ENCODE measurements at places on chromosomes 1 and 21.
A peak's percentile ranks its signal among the peaks of the same experiment; 100 is the strongest.

DNA sequence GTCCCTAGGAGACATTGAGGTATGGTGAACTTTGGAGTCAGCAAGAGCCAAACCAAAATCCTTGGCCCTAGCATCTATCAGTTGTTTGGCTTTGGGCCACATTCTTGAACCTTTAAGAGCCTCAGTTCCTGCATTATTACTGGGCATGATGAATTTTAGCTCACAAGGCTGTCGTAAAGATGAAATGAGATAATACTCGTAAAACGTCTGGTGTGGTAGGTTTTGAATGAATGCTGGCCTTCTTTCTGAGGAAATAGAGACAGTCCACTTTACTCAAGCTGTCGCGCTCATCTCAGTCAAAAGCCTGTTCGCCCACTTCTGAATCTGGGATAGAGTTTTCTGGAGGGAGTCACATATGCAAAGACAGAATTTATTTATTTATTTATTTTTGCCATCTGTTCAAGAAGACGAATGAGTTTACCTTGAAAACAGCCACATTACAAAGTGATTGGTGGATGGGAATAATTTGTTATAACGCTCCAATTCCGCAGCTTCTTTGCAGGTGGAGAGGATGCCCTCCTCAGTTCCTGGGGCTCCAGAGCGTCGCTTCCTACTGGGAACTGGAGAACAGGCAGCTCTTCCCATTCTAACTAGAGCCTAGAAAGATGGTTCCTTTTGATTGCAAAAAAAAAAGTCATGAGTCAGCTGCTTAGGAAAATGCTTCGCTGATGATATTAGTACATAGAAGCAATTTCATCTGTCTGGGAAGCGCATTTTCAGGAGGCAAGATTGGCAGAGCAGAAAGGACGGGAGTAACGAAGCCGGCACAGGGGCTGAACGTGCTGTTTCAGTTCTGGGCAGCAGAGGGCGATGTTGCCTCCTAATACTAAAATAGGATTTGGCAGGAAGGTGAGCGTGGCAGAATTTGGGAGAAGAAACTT lies 49.9 kb upstream of the CYP2J2 start:
- peak; percentile 53 for DNase-seq

DNA sequence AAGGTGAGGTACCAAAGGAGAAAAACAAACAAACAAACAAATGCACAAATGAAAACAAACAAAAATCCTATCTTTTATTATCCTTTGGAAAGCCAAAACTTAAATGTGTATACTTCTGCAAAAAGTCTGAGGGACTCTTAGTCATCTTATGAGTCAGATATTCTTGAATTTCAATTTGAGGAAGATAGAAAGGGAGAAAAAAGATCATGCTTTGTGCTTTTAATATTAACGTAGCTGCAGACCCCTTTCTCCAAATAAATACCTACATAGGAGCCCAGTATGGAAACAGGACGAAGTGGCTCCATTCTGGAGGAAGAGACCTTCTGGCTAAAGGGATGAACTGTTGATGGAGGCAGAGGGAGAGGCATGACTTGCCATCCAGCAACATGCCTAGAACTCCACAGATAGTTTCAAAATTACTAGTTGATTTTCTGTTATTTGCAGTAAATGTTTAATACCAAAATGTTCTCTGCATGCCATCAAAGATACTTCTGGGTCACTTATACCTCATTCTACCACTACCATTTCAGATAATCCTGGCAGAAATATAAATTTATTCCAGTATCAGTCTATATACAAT lies 25.4 kb downstream of the NUP210L start:
- no peak for DNase-seq

GRCh38 chr1:210001751-210002150 lies 63.7 kb downstream of the SYT14 start:
- DNase-seq: peak; percentile 22

DNA sequence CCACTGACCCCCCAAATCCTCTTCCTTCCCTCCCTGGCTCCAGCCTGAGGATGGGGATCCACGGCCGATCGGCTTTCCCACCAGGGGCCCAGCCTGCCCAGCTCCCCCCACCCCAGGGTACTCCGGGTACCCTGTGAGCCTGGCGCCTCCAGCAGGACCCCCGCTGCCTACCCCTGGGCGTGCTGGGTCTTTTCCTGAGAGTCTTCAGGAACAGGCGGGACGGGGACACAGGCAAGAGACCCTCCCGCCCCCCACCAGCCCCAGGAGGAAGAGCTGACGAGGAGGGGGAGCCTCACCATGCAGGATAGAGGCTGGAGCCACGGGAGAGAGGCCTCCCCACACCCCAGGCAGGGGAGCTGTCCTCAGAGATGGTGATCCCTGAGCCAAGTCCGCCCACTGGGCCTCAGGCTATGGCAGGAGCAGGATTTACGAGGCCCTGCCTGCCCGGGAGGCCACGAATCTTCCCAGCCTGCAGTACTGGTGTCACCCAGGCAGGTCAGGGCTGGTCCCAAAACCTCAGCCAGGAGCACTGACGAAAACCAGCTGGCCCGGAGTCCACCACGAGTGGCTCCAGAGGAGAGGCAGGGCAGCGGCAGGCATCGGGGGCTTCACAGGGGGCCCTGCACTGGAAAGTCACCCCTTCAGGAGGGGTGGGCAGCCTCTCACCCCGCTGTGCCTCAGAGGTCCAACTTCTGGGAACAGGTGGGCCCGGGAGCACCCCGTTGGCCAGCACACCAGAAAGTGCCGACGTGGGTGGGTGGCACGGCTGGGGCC lies 58.0 kb downstream of the MEGF6 start:
- DNase-seq: no peak

- DNase-seq: no peak
Measured at GRCh38 chr1:16085522-16085921, 12.1 kb upstream of the FAM131C start.
